HFF-Myc (cell line): ENCODE measurements at places on chromosomes 5 and 9.

DNA sequence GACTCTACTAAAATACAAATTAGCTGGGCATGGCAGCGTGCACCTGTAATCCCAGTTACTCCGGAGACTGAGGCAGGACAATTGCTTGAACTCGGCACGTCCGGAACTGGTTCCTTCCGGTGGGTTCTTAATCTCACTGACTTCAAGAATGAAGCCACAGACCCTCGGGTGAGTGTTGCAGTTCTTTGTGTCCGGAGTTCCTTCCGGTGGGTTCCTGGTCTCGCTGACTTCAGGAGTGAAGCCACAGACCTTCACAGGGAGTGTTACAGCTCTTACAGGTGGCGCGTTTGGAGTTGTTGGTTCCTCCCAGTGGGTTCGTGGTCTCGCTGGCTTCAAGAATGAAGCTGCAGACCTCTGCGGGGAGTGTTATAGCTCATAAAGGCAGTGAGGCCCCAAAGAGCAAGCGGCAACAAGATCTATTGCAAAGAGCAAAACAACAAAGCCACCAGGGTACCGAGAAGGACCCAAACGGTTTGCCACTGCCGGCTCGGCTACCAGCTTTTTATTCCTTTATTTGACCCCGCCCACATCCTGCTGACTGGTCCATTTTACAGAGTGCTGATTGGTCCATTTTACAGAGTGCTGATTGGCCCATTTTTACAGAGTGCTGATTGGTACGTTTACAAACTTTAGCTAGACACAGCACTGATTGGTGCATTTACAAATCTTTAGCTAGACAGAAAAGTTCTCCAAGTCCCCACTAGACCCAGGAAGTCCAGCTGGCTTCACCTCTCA lies 28.6 kb upstream of the SLC6A19 start:
- DNase-seq, result no peak

DNA sequence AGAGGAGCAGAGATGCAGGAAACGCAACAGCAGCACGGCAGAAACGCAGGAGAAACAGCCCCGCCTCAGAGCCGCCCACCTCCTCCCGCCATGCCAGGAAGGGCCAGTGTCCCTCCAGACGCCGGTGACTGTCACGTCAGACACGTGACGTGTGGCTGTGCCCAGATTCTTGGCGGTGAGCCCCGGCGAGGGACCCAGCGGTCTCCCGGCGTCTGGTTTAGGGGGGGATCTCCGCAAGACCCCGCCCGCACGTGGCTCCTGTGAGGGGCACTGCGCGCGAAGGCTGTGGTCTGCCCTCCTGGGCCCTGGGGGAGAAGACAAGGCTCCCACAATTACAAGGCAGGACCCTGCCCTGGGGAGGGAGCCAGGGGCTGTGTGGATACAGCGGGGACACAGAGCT lies 2.4 kb upstream of the LCN8 start:
- DNase-seq, result no peak

DNA sequence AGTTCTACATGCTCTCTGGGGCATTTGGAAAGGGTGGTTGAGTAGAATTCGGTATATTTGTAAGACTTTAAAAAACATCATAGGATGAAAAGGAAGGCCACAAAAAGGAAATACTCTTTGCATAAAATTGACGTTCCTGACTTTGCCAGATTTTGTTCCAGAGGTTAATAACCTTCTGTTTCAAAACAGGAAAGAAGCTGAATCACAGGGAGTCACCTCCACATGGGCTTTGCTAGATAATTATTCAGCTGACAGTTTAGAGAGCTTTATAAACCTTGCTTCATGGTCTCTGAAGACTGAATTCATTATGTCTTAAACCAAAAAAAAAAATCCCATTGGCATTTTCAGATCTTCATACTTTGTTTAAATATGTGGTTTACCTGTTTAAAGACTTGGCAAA lies 203.7 kb downstream of the SEMA6A start:
- no peak for DNase-seq

- no peak for DNase-seq
Observed at GRCh38 chr5:157816682-157817386, 42.1 kb downstream of the CLINT1 start.

GRCh38 chr9:134833294-134833880 lies 47.2 kb upstream of the FCN2 start:
- DNase-seq, result no peak

DNA sequence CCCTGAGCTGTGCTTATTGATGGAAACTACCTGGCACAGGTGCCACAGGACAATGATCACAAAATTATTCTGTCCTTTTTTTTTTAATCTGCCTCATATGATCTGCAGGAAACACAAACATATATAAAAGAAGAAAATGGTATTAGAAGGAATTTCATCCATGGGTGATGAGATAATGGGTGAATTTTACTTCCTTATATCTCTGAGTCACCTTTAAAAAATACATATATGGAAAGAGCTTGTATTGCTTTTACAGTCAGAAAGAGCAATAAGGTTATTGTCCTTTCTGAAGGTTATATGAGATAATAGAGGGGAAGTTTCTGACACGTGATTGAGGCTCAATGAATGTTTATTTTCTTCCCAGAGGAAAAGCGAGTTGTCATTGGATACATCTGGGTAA lies 31.6 kb downstream of the NEURL1B start:
- DNase-seq, result no peak
